ENCODE measurements at places on chromosomes 6 and 20. TPM values are rescaled to one million over a fixed set of nuclear protein-coding genes. Genes with fewer than 3 reads are reported as not detected.

DNA sequence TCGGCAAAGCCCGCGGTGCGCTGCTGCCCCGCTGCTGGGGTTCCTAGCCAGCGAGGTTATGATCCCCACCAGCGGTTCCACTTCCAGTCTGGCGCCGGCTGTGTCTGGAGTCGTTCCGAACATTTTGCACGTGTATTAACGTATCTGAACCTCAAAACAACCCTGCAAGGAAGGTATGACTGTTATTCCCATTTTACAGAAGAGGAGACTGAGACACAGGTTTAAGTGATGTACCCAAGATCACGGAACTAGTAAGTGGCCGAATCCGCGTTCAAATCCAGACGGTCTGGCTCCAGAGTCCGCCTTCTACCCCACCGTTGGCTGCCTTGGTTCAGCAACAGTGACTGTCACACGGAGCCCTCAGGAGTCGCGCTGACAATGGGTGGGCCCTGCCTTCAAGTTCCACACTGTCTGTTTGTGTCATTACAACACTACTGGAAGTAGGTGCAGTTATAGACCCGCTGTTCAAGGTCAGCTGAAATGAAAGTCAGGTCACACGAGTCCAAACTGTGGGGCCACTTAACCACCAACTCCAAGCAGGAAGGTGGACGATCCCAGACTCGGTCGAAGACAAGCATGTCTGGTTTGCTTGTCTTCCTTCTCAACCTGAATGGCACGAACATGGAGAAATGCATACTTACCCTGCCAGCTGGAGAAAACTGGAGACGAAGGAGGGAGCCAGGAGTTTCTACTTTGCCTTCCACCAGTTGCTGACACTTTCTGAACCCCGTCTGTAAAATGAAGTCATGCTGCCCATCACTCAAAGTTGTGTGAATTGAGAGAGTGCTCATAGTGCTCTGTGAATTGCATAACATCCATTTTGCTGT is 803 bp upstream of the SRXN1 start:
- H3K27me3 ChIP-seq, result peaks cover 10% of the 10 kb centered on the region
- H3K36me3 ChIP-seq, result peaks cover 1% of the 10 kb centered on the region
- H3K4me1 ChIP-seq, result peaks cover 8% of the 10 kb centered on the region
- peak; percentile 22 for DNase-seq

- H3K4me1 ChIP-seq, result no peaks in the 10 kb centered on the region
- H3K27ac ChIP-seq, result no peak overlapping the region
- no peak for DNase-seq
- no peak overlapping the region for H3K4me3 ChIP-seq
Measured at GRCh38 chr6:118719351-118720124, 68.1 kb upstream of the CEP85L start.

GRCh38 chr6:107629548-107630129 is 139.7 kb downstream of the SOBP start:
- peaks cover 10% of the 10 kb centered on the region for H3K4me1 ChIP-seq
- no peaks in the 10 kb centered on the region for H3K36me3 ChIP-seq
- no peak for DNase-seq
- no peak overlapping the region for H3K27ac ChIP-seq
- H3K4me3 ChIP-seq, result no peak overlapping the region

DNA sequence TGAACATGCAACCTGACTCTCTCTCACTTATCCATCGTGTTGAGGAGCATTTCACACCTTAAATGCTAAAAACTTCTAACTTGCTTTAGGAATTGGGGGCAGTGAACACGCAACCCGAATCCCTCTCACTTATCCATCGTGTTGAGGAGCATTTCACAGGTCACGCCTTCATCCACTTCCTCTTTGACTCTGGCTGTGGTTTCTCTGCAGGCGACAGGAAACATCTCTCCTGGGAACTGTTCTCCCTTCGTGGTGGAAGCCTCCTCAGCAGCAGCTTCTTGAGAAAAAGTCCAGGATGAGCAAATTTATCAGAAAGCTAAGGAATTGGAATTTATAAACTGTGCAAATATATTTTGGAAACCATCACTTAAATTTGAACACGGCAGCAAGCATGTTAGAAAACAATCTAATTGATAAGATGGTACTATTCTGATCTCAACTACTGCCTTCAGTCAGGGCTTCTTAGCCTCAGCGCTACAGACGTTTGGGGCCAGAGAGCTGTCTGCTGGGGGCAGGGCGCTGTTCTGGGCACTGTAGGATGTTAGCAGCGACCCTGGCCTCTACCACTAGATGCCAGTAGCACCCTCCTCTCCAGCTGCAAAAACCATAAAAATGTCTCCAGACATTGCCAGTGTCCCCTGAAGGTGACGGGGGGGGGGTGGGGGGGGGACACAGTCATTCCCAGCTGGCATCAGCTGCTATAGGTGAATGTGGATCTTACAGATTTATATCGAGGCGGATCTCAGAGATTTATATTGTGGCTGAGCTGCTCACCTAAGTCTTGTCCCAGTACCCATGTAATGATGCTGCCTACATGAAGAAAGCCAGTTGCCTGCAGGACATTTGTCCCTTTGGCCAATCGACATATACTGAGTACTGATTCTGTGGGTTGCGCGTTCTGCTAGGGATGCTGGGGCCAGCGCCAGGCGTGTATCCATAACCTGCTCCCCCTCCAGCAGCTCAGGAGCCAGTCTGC is 26.2 kb downstream of the CTCFL start:
- no peaks in the 10 kb centered on the region for H3K27me3 ChIP-seq
- H3K4me3 ChIP-seq, result no peak overlapping the region
- peaks cover 15% of the 10 kb centered on the region for H3K4me1 ChIP-seq
- no peaks in the 10 kb centered on the region for H3K36me3 ChIP-seq
- H3K27ac ChIP-seq, result no peak overlapping the region

DNA sequence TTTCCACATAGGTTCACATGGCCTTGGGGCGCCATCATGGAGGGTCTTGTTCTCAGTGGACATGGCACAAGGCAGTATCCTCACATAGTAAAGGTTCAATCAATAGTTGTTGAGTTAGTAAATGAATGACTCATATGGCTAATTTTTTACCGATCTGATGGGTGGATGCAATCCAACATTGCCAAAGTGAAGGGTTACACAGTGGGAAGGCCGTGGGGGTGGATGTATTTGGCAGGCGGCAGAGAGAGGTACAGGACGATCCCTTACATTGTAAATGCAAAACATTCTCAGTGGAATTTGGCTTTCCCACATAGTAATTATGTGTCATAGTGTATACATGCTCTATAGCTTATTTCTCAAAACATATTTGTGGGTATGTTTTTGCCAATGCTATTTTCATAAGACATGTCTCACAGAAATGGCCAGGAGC is 21.0 kb upstream of the PDE7B start:
- H3K4me3 ChIP-seq, result no peak overlapping the region
- H3K36me3 ChIP-seq, result no peaks in the 10 kb centered on the region
- no peaks in the 10 kb centered on the region for H3K4me1 ChIP-seq
- no peak overlapping the region for H3K27ac ChIP-seq

The IMPG1 gene
- total RNA-seq, result not detected

GRCh38 chr6:139325686-139326085 is 33.9 kb upstream of the TXLNB start:
- H3K4me1 ChIP-seq, result peaks cover 27% of the 10 kb centered on the region
- DNase-seq, result no peak
- H3K27ac ChIP-seq, result peak overlapping the region; percentile 54
- no peaks in the 10 kb centered on the region for H3K27me3 ChIP-seq
- H3K36me3 ChIP-seq, result no peaks in the 10 kb centered on the region

- no peak overlapping the region for H3K4me3 ChIP-seq
- no peak overlapping the region for H3K27ac ChIP-seq
- no peak for DNase-seq
- H3K36me3 ChIP-seq, result no peaks in the 10 kb centered on the region
- peaks cover 38% of the 10 kb centered on the region for H3K4me1 ChIP-seq
Measured at GRCh38 chr20:62828511-62829230, 11.8 kb downstream of the COL9A3 start.

DNA sequence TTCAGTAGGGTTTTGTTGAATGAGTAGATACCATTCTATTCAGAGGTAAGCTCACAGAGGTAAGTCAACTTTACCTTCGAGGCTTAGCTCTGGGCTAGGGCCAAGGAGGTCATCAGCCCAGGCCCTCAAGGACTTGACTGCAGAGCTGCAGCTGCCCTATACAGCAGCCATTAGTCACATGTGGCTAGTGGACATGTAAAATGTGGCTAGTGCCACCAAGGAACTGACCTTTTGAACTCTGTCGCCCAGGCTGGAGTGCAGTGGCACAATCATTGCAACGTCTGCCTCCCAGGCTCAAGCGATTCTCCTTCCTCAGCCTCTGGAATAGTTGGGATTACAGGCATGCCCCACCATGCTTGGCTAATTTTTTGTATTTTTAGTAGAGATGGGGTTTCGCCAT is 47.9 kb upstream of the EPB41L1 start:
- H3K4me3 ChIP-seq, result no peak overlapping the region
- no peaks in the 10 kb centered on the region for H3K36me3 ChIP-seq
- peak overlapping the region; percentile 71 for H3K27ac ChIP-seq
- no peak for DNase-seq

- H3K27me3 ChIP-seq, result no peaks in the 10 kb centered on the region
- no peak overlapping the region for H3K4me3 ChIP-seq
- peak overlapping the region; percentile 13 for H3K27ac ChIP-seq
- no peak for DNase-seq
- H3K36me3 ChIP-seq, result no peaks in the 10 kb centered on the region
Measured at GRCh38 chr6:75735491-75736186, 13.4 kb upstream of the MYO6 start.

DNA sequence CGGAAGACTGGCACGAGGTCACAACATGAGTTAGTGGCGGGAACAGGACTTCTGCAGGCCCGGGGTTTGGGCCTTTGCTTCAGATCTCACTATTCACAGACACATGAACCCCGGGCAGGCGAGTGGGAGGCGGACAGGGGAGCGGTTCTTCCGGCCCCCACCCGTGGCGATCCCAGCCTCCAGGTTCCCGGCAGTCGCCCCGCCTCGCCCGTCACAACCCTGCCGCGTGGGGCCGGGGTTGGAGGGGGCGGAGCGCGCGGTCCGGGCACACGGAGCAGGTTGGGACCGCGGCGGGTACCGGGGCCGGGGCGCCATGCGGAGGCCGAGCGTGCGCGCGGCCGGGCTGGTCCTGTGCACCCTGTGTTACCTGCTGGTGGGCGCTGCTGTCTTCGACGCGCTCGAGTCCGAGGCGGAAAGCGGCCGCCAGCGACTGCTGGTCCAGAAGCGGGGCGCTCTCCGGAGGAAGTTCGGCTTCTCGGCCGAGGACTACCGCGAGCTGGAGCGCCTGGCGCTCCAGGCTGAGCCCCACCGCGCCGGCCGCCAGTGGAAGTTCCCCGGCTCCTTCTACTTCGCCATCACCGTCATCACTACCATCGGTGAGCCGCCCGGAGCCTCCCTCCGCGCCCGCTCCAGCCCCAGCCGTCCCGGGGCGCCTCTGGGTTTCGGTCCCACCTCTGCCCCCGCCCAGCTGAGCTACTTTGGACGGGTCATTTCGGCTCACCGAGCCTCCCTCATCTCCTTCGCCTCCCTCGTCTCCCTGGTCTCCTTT is at the start of gene KCNK15:
Gene KCNK15 (plus strand): TSS at position 268 of the 769 bp plus-strand sequence. CDS start 46 bp downstream, at position 314.
- peaks cover 56% of the 10 kb centered on the region for H3K27me3 ChIP-seq
- H3K4me1 ChIP-seq, result peaks cover 20% of the 10 kb centered on the region
- H3K27ac ChIP-seq, result peak within 1 kb of the TSS; percentile 10

- H3K4me3 ChIP-seq, result no peak overlapping the region
- no peaks in the 10 kb centered on the region for H3K36me3 ChIP-seq
- DNase-seq, result no peak
- no peak overlapping the region for H3K27ac ChIP-seq
- no peaks in the 10 kb centered on the region for H3K27me3 ChIP-seq
Measured at GRCh38 chr20:61056627-61057442, 195.2 kb upstream of the CDH4 start.

DNA sequence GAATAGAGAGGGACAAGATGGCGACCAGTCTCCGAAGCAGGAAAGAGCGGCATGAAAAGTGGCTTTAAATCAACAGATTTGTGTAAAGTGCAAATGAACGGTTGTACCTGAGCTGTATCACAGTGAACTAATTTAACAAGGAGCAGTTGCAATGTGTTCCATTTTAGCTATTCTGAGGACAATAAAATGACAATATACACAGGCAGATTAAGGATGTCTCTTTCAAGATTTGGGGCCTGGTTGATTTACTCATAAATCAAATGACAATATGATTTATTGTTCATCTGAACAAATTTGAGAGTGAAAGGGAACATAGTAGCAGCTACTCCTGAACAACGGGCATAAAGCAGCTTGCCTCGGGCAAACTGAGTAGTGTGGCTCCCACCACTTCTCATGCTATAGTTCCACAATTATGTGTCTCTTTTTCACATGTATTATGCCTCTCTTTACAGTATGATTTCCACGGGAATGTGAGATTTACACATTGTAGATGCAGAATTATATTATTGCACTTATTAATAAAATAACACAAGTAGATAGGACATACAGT is 204.1 kb upstream of the AGPAT4 start:
- DNase-seq, result no peak
- H3K27me3 ChIP-seq, result no peaks in the 10 kb centered on the region
- no peaks in the 10 kb centered on the region for H3K36me3 ChIP-seq
- H3K4me3 ChIP-seq, result no peak overlapping the region
- no peak overlapping the region for H3K27ac ChIP-seq
- no peaks in the 10 kb centered on the region for H3K4me1 ChIP-seq

GRCh38 chr6:3752531-3753227 is 1.2 kb upstream of the PXDC1 start:
- H3K36me3 ChIP-seq, result no peaks in the 10 kb centered on the region
- H3K4me1 ChIP-seq, result peaks cover 44% of the 10 kb centered on the region
- peak overlapping the region; percentile 91 for H3K27ac ChIP-seq
- no peak for DNase-seq

DNA sequence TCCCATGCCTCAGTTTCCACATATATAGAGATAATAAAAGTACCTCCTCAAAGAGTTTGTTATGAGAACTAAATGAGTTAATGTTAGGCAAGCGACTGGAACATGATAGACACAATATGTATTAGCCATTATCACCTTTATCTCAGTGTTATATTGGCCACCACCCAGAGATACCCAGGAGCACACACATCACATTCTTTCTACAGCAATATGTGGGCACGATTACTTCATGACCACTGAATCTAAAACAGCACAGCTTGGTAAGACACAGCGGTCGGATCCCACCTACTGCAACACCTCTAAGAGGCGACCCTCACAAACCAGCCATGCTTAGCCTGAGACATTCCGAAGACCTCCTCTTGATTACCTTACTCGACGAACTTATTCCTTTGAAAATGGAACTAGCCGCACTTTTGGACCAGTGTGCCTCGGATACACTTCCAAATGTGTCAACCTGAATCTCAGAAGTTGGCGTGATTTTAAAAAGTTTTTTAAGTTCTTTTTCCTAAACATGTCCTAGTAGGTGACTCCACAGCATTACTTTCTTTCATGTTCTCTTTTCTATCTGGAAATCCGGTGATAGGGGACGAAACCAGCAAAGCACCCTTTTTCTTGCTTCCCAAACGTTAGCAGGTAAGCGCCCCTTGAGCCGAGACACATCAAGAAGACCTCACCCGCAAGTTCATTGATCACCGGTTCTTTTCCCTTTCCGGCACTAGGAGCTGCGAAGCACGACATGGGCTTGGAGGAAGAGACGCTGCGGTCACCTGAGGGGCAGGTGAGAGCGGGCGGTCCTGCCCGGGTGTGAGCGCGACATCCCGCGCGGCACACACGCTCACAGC is 923 bp downstream of the GMDS start:
- DNase-seq, result no peak
- no peaks in the 10 kb centered on the region for H3K36me3 ChIP-seq
- H3K4me1 ChIP-seq, result peaks cover 16% of the 10 kb centered on the region

The ADGRF4 gene
- 2.0 TPM for total RNA-seq

The HSP90AB1 gene
- 105 TPM for total RNA-seq
